ENCODE measurements at places on chromosomes 7 and 10. TPM values are rescaled to one million over a fixed set of nuclear protein-coding genes. Genes with fewer than 3 reads are reported as not detected.

- ATAC-seq, result no peak
- H3K27me3 ChIP-seq, result peaks cover 22% of the 10 kb centered on the region
- H3K4me1 ChIP-seq, result no peaks in the 10 kb centered on the region
- H3K27ac ChIP-seq, result no peak overlapping the region
- no peak overlapping the region for H3K4me3 ChIP-seq
Measured at GRCh38 chr7:98626460-98627412, 9.7 kb downstream of the NPTX2 start.

DNA sequence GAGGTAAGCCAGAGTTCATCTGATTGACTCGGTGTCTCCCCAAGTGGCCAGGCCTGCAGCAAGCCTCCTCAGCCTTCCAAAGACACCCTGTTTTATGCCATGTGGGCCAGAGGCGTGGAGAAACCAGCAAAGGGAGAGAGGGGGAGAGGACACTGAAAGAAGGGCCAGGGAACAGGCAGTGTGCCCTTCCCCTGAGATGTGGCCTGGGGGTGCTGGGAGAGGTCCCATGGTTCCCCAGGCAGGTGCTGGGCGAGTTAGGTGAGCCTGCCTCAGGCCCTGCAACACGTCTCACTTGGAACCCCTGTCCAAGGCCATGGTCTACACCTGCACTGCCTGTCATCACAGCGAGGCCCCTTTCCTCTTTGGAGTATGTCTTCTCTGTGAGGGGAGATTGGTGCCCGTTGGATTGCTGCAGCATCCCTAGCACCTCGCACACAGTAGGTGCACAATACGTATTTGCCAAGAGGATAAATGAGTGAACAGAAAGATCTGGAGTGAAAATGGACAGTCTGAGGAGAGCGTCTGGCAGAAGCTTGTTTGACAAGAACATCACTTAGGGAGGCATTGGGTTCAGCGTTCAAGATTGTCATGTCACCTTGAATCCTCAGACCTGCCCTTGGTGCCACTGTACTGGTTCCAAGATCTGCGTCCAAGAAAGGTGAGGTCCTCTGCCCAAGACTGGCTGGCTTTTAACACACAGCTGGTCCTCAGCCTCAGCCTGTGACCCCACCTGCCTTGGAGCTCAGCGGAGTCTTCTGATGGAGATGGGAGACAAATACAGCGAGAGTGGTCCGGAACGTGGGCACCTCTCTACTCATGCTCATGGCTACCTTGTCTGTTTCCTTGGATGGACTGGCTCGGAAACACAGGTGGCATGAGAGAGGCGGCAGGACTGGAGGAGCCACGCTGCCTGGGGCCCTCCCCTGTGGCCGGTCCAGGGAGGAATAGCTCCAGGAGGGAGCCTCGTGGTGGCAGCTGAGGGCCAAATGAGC is 39.8 kb upstream of the NUB1 start:
- H3K4me1 ChIP-seq, result no peaks in the 10 kb centered on the region
- no peak for ATAC-seq
- H3K27ac ChIP-seq, result no peak overlapping the region
- no peak overlapping the region for H3K4me3 ChIP-seq
- peaks cover 21% of the 10 kb centered on the region for H3K27me3 ChIP-seq
- no peaks in the 10 kb centered on the region for H3K36me3 ChIP-seq

DNA sequence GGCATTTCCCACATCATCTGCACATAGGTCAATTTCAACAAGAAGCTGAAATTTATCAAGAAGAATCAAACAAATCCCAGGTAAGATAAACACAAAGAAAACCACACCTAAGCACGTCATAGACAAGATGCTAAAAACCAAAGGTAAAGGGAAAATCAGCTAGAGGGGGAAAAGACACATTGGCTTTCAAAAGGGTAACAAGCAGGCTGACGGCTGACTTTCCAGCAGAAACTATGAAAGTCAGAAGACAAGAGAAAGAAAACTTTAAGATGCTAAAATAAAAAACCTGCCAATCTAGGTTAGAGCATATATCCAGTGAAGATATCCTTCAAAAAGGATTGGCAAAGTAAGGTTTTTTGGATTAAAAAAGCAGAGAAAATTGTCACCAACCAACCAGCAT is 59.9 kb upstream of the RHEB start:
- no peaks in the 10 kb centered on the region for H3K27me3 ChIP-seq
- no peak overlapping the region for H3K27ac ChIP-seq
- H3K4me3 ChIP-seq, result no peak overlapping the region
- H3K4me1 ChIP-seq, result peaks cover 4% of the 10 kb centered on the region

DNA sequence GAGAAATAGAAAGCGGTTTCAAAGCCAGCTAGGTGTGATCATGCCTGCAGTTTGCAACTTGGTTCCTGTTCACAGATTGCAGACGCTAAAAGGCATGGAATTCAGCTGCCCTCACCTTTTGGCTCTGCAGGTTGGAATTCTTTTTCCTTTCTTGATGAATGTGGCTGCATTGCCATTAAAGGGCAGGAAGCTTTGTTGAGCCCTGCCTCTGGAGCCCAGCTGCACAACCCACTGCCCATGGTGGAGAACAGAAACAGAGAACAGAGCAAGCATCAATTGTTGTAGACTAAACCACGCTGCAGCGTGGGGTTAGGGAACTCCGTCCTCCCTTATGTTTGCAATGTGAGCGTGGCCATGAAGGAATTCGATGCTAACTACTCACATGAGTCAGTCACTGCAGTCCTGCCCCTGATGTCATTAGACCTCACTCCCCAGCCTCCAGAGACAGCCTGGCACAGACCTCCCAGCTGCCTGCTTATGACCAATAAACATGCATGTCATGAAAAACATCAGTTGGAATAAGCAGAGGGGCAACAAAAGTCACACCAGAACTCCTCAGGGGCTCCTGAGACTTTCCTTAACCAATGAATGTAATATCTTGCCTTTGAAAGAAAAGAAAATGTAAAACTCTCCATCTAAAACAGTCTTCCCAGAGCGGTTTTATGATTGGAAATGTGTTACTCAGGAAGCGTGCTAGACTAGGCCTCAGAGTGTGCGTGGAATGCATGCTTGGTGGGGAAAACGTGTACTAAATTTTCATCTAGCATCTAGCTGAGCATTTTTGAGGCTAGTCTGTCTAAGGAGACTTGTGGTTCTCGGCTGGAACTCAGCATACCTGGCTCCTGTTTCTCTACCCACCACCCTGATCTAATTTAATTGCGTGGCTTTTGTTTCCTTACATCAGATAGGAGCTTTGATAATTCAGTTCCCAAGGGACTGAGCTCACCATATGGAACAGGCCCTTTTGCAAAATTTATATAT is 232.2 kb downstream of the KIAA1217 start:
- peaks cover 14% of the 10 kb centered on the region for H3K27me3 ChIP-seq
- H3K4me1 ChIP-seq, result peaks cover 5% of the 10 kb centered on the region
- no peaks in the 10 kb centered on the region for H3K36me3 ChIP-seq
- no peak for ATAC-seq

- no peaks in the 10 kb centered on the region for H3K36me3 ChIP-seq
- peak overlapping the region; percentile 61 for H3K27ac ChIP-seq
- ATAC-seq, result no peak
- H3K4me1 ChIP-seq, result no peaks in the 10 kb centered on the region
- H3K4me3 ChIP-seq, result no peak overlapping the region
- no peaks in the 10 kb centered on the region for H3K27me3 ChIP-seq
Measured at GRCh38 chr10:24695452-24695851, 28.2 kb downstream of the ARHGAP21 start.

DNA sequence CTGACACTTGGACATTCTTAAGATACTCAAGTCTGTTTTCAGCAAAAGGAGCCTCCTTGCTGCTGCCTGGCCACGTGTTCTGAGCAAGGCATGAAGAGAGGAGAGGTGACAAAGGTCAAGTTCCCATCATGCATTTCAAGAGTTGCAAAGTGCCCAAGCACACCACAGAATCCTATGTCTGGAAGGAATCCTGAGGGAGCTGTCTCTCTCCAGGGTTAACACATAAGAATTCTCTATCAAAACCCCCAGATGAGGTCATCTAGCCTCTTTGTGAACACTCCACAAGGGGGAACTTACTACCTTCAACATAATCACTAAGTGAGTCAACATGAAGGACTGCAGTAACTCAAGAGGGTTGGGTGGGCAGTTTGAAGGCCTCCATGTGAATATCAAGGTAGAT is 155.5 kb downstream of the RNF216 start:
- peak overlapping the region; percentile 30 for H3K27ac ChIP-seq
- H3K4me1 ChIP-seq, result peaks cover 11% of the 10 kb centered on the region
- no peak for ATAC-seq
- no peak overlapping the region for H3K4me3 ChIP-seq

- no peak overlapping the region for H3K4me3 ChIP-seq
- no peaks in the 10 kb centered on the region for H3K4me1 ChIP-seq
- no peak overlapping the region for H3K27ac ChIP-seq
- no peak for ATAC-seq
- no peaks in the 10 kb centered on the region for H3K27me3 ChIP-seq
Measured at GRCh38 chr10:99984211-99985034, 25.3 kb downstream of the DNMBP start.

GRCh38 chr10:117016266-117016665 is 11.3 kb upstream of the SHTN1 start:
- no peak overlapping the region for H3K4me3 ChIP-seq
- H3K4me1 ChIP-seq, result no peaks in the 10 kb centered on the region
- ATAC-seq, result no peak
- no peak overlapping the region for H3K27ac ChIP-seq

GRCh38 chr7:1576521-1577253 is 6.9 kb upstream of the PSMG3 start:
- H3K4me1 ChIP-seq, result peaks cover 19% of the 10 kb centered on the region
- no peak overlapping the region for H3K27ac ChIP-seq
- H3K4me3 ChIP-seq, result no peak overlapping the region
- no peaks in the 10 kb centered on the region for H3K36me3 ChIP-seq
- no peak for ATAC-seq

The AUTS2 gene
- 39.9 TPM for total RNA-seq

GRCh38 chr7:108454674-108455550 is 1.3 kb downstream of the NRCAM start:
- H3K4me1 ChIP-seq, result no peaks in the 10 kb centered on the region
- H3K27me3 ChIP-seq, result peaks cover 54% of the 10 kb centered on the region
- no peak overlapping the region for H3K27ac ChIP-seq
- peak overlapping the region; percentile 40 for H3K4me3 ChIP-seq

DNA sequence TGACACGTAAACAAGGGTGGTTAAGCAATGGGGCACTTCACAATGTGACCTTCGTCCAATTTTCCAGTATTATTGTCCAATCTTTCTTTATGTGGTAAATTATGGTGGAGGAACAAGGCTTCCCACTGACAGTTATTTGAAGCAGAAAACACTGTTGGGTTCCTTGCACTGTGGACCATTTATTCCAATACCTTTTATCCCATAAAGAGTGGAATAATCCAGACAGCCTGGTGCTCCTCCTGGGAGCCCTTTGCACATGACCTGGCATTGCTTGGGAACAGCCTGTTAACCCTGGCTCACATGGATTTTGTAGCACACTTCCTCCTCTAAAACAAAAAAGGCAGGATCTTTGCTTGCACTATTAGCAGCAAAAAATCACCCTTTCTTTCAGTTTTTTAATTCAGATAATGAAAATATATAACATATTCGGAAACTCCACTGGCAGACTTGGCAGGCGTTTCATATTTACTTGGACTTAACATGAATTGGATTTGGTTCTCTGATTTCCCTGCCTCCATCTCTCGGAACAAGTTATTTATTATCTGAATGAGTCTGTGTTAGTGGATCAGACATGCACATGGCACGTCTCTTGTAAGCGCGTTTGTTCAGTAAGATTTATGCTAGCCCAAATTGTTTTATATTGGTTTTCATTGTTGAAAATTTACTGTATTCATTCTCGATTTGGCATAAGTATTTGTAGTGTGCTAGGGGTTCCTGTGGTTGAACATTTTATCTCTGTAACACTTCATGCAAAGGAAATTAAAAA is 59.3 kb downstream of the BMPER start:
- H3K4me1 ChIP-seq, result no peaks in the 10 kb centered on the region

- no peaks in the 10 kb centered on the region for H3K4me1 ChIP-seq
- ATAC-seq, result peak; percentile 94
- no peaks in the 10 kb centered on the region for H3K27me3 ChIP-seq
- H3K4me3 ChIP-seq, result no peak overlapping the region
- H3K36me3 ChIP-seq, result no peaks in the 10 kb centered on the region
Measured at GRCh38 chr10:88409236-88409635, 173.9 kb downstream of the RNLS start.

The PAX4 gene
- not detected for total RNA-seq

The GRM3 gene
- total RNA-seq, result not detected

DNA sequence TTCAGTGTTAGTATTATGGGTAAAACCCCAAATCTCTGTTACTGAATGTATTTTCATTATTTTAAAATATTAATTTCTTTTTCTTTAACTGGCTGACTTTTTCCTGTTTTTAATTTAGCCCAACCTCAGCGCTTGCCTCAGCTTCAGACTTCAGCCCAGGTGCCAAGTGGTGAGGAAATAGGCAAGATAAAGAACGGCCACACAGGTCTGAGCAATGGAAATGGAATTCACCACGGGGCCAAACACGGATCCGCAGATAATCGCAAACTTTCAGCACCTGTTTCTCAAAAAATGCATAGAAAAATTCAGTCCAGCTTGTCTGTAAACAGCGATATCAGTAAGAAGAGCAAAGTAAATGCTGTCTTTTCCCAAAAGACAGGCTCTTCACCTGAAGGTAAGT is 57.5 kb downstream of the MDFIC start:
- H3K27me3 ChIP-seq, result no peaks in the 10 kb centered on the region
- no peak for ATAC-seq

GRCh38 chr7:75798770-75799169 is 14.8 kb downstream of the CCL24 start:
- no peak overlapping the region for H3K27ac ChIP-seq
- peaks cover 10% of the 10 kb centered on the region for H3K27me3 ChIP-seq
- no peak for ATAC-seq
- H3K4me3 ChIP-seq, result no peak overlapping the region

DNA sequence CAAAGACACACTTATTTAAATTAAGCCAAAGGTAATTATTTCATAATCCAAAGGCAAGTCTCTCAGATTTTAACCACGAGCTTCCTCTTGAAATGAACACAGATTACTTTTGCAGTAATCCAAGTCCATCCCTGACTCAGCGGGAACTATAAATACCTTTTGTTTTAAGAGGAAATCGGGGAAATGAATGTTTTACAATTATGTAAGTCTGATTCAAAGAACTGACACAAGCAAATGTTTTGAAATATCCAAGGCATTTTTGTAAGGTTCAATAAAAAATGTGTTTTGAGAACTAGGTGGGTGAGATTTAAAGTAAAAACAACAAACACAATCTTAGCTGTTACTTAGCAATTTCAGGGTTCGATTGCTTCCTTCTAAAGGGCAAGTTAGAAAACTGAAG is 179.8 kb upstream of the ASAH2 start:
- H3K27me3 ChIP-seq, result no peaks in the 10 kb centered on the region
- ATAC-seq, result no peak
- H3K27ac ChIP-seq, result peak overlapping the region; percentile 88

The GPR22 gene
- not detected for total RNA-seq
